ENCODE measurements at places on chromosomes 1 and 21.
A peak's percentile ranks its signal among the peaks of the same experiment; 100 is the strongest.

- no peak for DNase-seq
These were observed 270.5 kb downstream of the RRAGC start for GRCh38 chr1:38589036-38589435.

DNA sequence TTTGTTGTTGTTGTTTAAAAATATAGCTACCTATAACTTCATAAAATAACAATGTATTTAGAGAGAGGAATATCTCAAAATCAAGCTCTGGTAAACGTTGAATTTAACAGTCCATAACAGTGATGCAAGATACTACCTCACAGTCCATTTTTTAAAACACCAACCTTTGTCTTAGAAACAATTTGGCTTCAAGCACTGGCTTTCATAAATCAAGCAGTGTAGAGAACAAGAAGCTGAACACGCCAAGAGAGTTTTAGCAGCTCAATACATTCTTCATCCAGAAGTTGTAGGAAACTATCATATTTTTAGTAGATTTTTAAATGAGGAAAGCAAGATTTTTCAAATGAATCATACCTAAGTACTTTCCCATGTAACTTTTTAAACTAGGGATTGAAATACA, 334.3 kb upstream of the ADAMTS5 start:
- no peak for DNase-seq

- no peak for DNase-seq
These were observed 38.9 kb upstream of the TARDBP start for GRCh38 chr1:10973552-10973951.

DNA sequence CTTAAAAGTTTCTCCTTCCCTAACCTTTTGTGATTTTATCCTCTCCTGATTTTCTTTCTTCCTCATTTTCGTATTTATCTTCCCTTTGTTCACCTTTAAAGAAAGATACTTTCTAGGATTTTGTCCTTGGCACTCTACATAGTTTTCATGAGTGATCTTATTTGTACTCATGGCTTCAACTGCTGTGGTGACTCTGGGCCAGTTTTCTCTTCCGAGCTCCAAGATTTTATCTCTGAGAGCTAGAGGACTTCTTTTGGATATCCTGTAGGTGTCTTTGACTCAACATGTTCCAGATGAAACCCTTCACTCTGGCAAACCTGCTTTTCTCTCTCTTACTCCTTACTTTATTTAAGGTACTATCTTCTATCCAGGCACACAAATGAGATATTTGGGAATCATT, 53.7 kb upstream of the MACF1 start:
- no peak for DNase-seq

- no peak for DNase-seq
These were observed 38.9 kb upstream of the CDC14A start for GRCh38 chr1:100313382-100313781.

- no peak for DNase-seq
These were observed 15.8 kb downstream of the AGT start for GRCh38 chr1:230698130-230698529.

DNA sequence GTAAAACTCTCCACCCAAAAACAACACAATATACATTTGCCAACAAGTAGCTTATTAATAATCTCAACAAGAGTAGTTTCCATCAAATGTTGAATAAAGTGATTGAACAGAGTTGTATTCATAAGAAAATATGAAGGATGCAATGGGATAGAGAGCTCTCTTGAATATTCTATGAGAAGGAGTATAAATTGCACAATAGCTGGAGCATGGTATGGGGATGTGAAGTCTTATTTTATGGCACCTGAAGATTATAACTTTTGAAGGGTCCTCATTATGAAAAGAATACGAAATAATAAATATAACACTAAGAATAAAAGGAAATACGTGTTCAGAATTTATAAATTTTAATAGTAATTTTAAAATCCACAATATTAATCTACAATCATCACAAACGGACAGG, 1415.1 kb downstream of the KCNT2 start:
- no peak for DNase-seq

- peak; percentile 13 for DNase-seq
These were observed 27.8 kb downstream of the FBXO42 start for GRCh38 chr1:16324456-16324890.

DNA sequence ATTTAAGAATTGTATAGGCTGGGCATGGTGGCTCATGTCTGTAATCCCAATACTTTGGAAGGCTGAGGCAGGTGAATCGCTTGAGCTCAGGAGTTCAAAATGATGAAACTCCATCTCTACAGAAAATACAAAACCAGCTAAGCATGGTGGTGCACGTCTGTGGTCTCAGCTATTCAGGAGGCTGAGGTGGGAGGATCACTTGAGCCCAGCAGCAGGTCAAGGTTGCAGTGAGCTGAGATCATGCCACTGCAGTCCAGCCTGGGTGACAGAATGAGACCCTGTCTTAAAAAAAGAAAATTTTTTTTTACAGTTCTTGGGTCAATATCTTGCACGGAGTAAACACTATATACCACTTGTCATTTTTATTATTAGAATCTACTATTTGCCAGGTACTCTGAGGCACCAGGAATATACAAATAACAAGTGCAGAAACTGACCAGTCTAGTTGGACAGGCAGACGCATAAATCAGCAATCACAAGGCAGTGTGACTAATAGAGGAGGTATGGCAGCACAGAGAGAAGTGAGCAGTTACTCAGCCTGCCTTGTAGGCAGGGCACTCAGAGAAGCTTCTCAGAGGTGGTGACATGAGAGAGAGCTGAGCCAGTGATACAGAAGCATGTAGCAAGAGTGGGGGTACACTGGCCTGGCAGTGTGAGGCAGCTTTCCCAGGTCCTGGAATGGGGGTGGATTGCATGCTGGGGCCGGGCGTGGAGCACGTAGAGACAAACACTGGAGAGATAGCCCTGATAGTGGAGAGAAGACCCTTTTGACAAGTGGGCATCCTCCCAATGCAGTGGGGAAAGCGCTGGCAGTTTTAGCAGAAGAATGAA, 8.0 kb downstream of the PHLDA3 start:
- DNase-seq: peak; percentile 64

DNA sequence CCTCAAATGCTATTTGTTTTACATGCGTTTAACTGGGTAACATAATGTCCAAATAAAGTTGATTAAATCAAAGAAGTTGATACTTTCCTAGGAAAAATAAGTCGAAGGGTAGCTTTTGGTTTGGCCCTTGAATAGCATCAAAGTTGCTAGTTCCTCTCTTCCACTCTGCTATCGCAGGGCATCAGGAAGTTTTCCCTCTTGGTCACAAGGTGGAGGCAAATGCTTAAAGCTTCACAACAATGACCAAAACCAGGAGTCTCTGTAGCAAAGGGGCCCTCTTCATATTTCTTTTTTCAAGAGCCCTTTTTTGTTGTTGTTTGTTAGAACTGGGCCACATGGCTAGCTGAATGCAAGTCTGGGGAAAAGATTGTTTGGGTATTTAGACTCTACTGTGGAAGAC, 668.4 kb downstream of the KCNT2 start:
- peak; percentile 33 for DNase-seq

DNA sequence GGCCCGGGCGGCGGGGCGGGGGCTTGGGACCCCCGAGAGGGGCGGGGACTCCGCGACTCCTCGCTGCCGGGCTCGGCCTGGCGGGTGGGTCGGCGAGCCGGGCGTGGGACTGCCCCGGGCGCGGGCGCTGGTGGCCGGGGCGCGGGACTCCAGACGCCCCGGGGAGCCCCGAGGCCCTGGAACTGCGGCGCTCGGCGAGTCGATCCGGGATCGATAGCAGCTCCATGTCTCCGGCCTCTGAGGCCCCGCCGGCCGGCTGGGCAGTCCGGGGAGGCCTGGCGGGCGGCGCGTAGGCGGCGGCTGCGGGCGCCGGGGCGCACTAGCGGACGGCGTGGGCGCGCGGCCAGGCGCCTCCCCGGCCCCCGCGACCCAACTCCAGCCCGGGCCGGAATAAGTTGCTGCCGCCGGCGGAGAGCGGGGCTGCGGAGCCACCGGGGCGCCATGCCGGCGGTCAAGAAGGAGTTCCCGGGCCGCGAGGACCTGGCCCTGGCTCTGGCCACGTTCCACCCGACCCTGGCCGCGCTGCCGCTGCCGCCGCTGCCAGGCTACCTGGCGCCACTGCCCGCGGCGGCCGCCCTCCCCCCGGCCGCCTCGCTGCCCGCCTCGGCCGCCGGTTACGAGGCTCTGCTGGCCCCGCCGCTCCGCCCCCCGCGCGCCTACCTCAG, 400 bp downstream of the SAMD11 start:
- DNase-seq: no peak

DNA sequence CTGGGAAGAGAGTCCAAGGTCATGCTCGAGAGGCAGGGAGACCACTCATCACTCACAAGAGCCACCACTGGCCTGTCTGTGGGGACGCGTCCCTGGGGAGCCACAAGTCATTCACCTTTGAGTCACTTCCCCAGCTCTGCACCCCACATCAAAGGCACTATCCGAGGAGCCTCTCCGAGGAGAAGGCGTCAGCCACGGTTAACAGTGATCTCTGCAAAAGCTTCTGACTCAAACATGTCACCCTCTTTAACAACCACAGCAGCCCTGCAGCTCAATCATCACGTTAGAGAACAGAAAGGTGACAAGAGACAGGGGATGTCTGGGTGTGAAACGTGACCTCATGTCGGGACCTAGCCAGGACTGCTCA, 9.0 kb downstream of the LRRC47 start:
- no peak for DNase-seq

- no peak for DNase-seq
These were observed 72.5 kb downstream of the ARHGEF10L start for GRCh38 chr1:17611991-17612390.

DNA sequence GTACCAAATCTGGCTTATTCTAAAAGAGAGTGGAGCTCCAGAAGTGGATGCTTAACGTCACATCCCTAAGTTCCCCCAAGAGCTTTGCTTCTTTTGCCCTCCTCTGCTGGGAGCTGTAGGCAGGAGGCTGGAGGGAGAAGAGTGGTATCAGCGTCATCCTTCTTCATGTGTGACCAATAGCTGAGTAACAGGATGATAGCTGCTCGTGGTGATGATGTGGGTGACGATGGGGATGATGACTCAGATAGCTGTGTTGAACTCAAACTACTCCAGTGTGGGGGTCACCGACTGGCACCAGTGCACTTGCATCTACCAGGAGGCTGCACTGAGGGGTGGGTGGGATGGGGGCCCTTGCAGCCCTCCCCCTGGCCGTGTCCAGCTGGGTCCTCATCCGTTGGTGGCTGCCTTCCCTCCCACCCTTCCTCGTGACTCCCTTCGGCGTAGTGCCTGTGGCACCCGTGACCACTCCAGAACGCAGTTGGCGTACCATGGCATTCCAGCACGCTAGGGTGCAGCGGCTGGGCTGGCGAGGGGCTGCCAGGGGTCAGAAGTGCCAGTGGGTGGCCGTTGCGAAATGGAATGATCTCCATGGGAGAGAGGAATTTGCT, 1.1 kb downstream of the IGFN1 start:
- no peak for DNase-seq

All from ELF-1 (cell line).